Epithelial cell of proximal tubule (primary cell): ENCODE measurements at places on chromosomes 5 and 9. TPM values are rescaled to one million over a fixed set of nuclear protein-coding genes. Genes with fewer than 3 reads are reported as not detected.

DNA sequence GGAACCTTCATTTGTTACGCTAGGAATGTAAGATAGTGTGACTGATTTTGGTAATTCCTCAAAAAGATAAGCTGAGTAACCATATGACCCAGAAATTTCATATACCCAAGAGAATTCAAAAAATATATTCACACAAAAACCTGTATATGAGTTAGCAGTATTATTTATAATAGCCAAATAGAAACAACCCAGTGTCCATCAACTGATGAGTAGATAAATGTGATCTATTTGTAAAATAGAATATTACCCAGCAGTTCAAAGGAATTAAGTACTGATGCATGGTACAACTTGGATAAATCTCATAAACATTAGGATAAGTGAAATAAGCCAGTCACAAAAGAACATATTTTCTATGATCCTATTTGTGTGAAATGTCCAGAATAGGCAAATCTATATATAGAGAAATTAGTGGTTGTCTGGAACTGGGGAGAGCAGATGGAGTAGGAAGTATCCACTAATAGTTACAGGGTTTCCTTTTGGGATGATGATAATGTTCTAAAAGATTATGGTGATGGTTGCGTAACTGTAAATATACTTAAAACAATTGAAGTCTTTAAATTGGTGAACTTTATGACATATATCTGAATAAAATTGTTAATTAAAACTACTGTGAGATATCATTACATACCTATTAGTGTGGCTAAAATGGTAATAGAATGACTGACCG, 10.2 kb downstream of the MARCHF6 start:
- no peak for DNase-seq

DNA sequence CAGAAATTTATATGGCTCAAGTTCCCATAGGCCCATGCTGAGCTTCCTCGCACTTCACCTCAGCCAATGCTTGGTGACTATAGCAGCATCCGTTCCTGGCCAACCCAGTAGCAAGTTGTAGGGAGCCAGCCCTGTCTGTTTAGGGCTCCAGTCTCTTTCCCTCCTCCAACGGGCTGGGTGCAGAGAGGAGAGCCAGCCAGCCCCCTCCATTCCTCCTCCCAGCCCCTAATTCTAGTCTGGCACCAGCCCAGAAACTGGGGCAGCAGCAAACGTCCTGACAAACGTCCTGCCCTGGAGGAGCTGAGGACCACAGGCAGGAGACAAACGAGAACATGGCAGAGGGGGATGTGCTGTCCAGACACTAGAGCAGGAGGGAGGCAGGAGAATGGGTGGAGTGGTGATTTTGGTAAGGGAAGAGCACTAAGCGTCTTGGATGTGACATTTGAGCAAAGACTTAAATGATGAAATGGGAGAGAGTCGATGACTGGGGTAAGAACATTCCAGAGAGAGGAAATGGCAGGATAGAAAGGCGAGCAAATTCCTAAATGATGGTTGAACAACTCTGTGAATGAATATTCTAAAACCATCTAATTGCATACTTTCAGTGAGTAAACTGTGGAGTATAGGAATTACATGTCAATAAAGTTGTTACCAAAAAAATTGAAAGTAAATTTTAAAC, 222.5 kb upstream of the DAPK1 start:
- no peak for DNase-seq

DNA sequence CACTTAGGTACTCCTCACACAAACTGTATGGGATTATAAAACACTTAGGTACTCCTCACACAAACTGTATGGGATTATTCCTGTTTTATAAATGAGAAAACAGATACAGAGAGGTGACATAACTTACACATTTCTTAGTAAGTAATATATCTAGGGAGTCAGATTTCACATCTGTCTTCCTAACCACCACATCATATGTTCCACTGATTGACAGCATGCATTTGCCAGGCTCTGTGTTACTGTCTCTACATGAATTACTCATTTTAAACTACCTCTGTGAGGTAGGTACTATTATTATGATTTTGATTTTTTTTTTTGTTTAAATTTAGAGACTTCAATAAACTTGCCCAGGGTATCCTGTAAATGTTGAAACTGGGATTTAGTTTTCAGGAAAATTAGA, 232.7 kb downstream of the CCDC171 start:
- DNase-seq: no peak

GRCh38 chr5:746258-746761, 38.2 kb downstream of the ZDHHC11B start:
- no peak for DNase-seq

DNA sequence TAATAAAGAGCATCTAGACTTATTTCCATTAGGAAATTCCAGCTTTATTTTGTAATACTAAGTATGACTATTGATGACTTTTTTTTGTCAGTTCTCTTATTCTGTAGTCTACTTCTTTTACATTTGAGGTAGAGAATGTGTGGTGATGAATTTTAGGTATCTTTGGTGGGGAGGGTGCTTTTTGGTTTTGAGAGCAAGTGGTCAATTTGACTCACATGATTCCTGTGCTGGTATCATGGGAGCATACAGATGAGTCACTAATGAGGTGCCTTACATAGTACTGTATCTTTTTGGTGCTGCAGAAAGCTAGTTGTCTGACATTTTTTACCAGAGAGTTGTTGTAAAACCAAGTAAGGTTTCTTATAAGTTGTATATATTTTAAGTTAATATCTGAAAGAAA, 35.3 kb downstream of the ERBIN start:
- DNase-seq: no peak

DNA sequence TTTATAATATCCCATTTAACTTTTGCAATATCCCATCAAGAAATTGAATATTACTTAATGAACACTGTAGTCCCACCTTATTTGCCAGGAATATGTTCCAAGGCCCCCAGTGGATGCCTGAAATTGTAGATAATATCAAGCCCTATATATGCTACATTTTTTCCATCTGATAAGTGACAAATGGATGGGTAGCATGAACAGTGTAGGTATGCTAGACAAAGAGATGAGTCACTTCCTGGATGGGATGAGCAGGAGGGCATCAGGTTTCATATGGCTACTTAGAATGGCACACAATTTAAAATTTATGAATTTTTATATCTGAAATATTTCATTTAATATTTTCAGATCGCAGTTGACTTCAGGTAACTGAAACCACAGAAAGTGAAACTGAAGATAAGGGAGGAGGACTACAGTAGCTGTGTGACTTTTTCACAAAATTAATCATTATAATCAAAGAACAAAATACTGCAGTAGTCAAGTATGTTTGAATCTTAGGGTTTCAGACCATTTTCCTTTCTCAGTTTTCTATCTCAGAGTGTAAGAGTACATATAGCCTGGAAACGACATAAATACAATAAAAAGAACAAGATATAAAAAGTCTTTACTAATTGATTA, 636.4 kb upstream of the ARRDC3 start:
- no peak for DNase-seq

- no peak for DNase-seq
Measured at GRCh38 chr5:143676802-143677201, 135.2 kb upstream of the HMHB1 start.

DNA sequence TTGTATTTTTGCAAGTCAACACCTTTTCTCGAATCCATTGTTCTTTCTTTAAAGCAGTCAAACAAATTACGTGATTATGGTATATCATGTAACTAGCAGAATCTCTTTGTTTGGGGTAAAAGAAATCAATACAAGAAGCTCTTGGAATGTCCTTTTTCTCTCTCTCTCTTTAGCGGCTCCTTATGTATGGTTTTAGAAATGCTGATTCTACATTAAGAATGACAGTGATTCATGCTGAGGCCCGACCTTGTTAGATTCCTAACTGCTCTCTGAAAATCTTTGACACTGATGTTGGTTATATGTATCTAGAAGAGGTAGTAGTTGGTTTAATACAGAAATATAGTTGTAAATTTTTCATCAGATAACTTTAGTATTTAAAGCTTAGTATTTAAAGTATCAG, 76.4 kb downstream of the SNX24 start:
- no peak for DNase-seq

GRCh38 chr9:137816531-137817235, 60.9 kb upstream of the CACNA1B start:
- no peak for DNase-seq

DNA sequence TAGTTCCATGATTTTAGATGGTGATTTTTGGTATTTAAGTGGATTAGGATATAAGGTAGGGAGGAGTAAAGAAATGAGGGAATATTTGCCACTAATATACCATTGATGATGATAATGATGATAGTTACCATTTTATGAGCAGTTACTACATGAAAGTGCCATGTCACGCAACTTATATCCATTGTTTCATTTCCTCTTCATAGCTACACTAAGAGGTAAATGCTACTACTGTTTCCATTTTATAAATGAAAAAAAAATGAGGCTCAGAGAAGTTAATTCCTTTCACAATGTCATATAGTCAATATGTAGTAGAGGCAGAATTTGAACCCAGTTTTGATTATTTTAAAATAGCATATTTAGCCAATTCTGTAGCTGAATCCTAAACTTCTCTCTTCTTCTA, 112.2 kb upstream of the ADRA1B start:
- DNase-seq: no peak

GRCh38 chr5:8471581-8471980, 602.6 kb downstream of the MTRR start:
- DNase-seq: no peak

Gene GPR150
- total RNA-seq: 0.58 TPM in 1 of 2 replicates, not detected in the other

- DNase-seq: no peak
Measured at GRCh38 chr5:107570181-107570580, 100.6 kb downstream of the EFNA5 start.

- DNase-seq: no peak
Measured at GRCh38 chr5:112018846-112019245, 261.9 kb upstream of the NREP start.

Gene CAMK4
- 3.9 and 5.1 TPM in 2 replicates for total RNA-seq

DNA sequence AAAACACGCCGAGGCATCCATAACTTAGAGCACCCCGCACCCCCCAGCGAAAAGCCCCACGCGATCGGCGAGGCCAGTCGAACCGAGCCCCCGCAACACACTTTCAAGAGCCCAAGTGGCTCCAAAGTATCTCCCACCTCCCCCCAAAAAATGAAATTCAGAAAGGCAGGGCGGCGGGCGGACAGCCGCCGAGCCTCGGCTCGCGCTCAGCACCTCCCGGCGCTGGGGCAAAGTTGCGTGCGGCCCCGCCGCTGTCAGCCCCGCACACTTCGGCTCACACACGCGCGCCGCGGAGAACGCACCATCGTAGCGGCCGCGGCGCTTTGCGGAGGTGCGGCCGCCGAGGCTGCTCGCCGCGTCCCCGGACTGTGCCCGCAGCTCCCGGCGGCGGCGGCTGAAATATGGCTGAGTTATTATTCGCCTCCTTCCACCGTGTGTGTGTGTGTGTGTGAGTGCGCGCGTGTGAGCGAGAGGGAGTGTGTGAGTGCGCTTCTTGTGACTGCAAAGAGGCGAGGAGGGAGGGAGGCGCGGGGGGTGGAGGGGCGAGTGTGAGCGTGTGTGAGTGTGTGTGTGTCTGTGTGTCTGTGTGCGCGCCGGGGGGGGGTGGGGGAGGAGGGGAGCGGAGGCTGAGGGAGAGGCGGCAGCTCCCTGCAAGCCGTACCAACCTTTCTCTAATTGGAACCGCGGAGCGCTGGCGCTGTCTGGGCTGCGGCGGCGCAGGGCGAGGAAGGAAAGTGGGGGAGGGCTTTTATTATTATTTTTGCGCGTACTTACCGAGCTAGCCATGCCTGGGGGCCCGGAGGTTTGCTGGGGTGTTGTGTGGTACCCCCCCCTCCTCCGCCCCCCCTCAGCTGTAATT, 599 bp downstream of the MLLT3 start:
- no peak for DNase-seq

GRCh38 chr9:2241461-2241835, 226.3 kb downstream of the SMARCA2 start:
- peak; percentile 48 for DNase-seq

DNA sequence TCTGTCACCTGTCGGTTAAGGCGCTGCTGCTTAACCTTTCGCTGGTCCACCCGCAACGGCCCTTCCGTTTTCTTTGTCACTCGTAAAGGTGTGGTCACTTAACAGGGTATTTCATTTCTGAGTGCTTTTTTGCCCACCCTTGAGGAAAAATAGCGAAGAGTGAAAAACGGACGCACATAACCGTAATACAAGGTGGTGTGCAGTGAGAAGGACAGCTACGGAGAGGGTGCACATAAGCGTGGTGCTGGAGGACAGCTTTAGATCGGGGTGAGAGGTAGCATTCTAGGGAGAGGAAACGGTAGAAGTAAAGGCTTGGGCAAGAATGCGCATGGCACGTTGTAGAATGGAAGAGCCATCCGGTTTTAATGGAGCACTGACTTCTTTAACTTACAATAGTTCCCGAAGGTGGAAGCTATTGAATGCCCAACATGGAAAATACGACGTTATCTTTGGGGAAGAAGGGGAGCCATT, 761 bp downstream of the CCT5 start:
- DNase-seq: no peak

Gene LCN2
- total RNA-seq: 45.7 and 106 TPM in 2 replicates

Gene TNC
- total RNA-seq: 66.1 and 68.9 TPM in 2 replicates

DNA sequence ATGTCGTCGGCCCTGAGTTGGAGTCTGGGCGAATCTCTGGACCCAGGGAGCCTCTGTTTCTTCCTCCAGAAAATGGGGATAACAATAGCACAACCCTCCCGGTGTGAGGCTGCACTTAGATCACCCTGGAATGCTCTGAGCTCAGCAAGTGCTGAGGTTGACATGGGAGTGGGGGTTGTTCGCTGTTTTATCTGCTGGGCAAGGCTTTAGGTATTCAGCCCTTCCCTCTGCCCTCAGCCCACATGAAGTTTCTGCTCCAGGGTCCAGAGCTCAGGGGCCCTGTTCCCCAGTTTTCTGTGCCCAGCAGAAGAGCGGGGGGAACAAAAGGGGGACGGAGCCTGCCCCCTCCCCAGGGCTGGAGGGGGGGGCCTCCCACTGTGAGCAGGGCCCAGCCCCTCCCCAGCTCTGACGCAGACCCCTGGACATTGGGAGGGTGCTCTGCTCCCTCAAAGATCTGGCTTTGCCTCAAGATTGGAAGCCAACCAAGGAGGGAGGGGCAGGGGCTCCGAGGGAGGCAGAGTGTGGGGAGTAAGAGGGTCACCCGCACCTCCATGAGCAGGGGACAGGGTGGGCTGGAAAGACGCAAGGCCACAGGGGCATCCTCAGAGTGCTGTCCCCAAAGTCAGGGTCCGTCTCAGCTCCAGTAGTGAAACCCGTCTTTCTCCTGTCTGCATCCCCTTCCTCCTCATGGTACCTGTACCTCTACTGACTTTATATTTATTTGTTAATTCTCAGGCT, 215.6 kb downstream of the C9orf50 start:
- DNase-seq: no peak

DNA sequence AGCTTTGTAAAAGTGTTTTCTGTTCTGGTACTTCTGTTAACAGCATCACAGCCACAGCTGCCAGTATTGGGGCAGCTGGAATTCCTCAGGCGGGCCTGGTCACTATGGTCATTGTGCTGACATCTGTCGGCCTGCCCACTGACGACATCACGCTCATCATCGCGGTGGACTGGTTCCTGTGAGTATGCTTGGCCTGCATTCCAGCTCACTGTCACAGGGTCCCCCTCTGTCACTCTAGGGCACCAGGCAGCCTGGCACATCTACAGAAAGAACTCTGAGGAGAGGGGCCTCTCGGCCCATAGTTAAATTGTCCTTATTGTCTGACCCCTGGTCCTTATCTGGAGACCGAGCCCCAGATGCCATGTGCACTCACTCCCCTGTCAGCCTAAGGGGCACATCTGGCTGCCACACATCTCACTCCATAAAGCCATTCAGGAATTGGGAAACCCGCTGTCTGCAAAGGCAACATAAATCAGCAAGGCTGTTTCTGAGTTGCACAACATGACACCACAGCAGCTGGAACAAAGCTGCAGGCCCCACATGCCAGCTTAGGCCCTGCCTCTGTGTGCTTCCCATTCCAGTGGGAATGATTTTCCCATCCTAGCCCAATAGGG, 77.5 kb downstream of the SLC1A3 start:
- no peak for DNase-seq

- DNase-seq: no peak
Measured at GRCh38 chr9:115393976-115394775, 276.2 kb upstream of the TNC start.
